Posterior cingulate gyrus (tissue), 11 donors: ENCODE measurements at places on chromosomes 1 and 21.
A peak's percentile ranks its signal among the peaks of the same experiment; 100 is the strongest.

GRCh38 chr1:199463521-199464127, 563.9 kb upstream of the NR5A2 start:
- DNase-seq = no peak

DNA sequence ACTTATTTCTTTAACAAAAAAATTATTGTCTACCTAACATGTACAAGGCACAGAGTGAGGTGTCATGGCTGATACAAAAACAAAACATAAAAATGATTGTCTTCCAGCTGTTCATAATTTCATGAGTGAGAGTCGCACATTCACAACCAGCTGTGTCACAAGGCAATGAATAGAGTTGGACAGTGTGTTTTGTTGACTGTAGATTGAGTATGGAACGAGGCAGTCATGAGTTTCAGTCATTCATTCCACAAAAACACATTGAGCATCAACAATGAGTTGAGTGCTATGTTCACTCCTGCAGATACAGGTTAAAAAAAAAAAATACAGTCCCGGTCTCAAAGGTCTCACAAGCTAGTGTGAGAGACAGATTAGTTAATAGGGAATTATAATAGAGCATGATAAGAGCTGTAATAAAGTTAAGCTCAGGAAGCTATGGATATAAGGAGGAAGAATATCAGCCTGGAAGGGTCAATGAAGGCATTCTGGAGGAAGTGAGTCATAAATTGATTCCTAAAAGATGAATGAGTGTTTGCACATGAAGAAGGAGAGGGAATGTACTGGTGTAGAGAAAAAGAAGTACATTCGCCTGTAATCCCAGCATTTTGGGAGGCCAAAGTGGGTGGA, 47.8 kb upstream of the ARHGAP29 start:
- DNase-seq = no peak

- peak; percentile 75 for DNase-seq
Measured at GRCh38 chr1:39410915-39411436, 80.5 kb upstream of the BMP8A start.

DNA sequence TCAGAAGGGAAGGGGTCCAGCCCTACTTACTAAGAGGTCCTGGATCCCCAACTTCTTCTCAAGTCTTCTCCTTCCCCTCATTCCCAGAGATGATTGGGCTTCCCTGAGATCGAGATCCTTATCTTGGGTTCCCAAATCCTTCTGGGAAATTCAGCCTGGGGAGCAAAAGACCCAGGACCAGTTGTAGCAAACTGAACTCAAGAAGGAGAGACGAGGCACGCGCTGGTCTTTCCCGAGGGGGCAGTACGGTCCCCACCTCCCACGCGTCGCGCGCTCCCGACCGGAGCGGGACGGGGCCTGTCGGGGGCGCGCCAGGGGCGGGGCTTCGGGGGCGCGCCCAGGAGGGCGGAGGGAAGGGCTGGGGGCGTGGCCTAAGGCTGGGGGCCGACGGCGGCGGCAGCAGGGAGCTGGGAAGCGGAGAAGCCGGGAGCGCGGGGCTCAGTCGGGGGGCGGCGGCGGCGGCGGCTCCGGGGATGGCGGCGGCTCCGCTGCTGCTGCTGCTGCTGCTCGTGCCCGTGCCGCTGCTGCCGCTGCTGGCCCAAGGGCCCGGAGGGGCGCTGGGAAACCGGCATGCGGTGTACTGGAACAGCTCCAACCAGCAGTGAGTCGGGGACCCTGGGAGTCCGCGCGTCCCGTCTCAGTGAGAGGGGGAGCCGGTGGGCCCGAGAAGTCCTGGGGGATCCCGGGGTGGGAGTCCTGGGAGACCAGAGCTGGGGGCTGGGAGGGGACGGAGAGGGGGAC, at the start of gene EFNA3:
Gene EFNA3 (plus strand): TSS at position 369 of the 741 bp plus-strand sequence. CDS start 105 bp downstream, at position 474.
- DNase-seq = peak; percentile 82

DNA sequence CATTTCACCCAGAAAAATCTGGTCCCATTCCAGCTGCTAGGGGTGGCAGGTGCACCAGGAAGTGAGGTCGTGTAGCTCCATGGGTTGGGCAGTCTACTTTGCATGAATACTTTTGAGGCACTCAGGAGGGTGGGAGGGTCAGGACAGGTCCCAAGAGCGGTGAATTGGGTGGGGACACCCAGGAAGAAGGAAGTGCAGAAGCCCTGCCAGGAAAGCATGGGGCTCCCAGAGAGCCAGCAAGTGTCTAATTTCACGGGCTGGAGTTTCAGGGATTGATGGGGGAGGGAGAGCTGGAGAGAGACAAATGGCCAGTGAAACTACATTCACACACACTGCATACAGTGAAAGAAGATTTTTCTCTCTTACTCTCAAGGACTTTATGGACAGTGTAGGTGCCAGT, 137.8 kb downstream of the GALNT2 start:
- DNase-seq = no peak

DNA sequence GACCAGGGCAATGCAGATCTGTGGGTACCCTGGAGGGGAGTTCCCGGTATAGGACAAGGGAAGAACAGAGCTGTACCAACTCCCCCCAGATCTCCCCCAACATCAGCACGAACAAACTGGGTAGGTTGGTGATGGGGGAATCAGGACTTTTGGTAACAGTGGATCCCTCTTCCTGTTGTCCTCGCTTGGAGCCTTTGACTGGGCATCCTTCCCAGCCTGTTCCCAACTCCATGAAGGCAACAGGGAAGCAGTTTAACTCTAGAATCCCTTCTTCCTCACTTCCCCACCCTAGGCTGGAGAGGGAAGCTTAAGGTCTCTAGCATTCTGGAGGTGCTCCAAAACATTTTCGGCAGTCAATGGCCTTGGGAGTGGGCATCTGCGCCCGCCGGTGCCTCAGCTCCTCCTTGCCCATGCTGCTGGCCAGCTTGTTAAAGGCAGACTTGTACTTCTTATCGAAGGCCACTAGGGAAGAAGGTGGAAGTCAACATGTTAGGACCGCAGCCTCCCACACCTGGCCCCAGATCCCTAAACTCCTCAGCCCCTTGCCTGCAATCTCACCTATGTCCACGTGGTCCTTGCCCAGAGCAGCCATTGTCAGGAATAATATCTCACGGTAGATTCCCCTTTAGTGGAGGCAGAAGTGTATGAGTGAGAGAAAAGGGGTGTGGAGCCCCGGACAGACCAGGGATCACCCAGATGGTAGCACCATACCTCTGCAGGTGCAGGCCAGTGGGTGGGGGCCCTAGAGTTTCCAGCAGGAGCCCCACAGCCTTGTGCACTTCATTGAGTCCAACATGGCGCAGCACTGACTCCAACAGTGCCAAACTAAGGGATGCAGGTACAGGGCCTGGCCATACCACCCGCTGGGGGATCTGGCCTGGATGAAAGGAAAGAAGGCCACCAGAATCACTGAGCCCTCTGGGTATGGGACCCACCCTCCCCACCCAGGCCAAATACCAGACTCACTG, 7.5 kb upstream of the GATAD2B start:
- no peak for DNase-seq

GRCh38 chr1:44326024-44326701, 28.9 kb downstream of the ERI3 start:
- no peak for DNase-seq

DNA sequence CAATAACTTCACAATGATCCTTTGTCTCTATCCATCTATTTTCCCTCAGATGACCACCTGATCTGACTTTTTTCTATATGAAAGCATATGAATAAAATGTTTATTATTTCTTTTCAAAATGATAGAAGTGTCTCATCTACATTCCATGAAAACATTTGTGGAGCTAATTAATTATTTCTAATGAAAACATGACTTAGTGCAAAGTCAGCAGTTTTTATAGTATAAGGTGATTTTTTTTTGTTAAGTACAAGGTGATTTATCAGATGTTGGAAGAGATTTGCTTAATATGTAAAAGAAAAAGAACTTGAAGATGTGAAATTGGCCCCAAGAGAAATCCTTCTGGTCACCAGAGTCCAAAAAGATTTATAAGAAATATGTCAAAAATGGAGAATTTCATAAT, 43.5 kb downstream of the PDPN start:
- no peak for DNase-seq

- no peak for DNase-seq
Measured at GRCh38 chr1:112714313-112715263, 544 bp downstream of the PPM1J start.

DNA sequence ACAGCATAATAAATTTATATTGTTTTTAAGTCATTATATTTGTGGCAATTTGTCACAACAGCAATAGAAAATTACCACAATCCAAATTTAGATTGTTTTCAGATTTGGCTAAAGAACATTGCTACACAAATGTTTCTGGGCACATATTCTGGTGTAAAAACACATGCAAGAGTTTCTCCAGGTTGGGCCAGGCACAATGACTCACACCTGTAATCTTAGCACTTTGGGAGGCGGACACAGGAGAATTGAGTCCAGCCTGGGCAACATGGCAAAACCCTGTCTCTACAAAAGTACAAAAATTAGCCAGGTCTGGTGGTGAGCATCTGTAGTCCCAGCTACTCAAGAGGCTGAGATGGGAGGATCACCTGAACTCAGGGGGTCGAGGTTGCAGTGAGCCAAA, 8.4 kb downstream of the ERO1B start:
- no peak for DNase-seq

DNA sequence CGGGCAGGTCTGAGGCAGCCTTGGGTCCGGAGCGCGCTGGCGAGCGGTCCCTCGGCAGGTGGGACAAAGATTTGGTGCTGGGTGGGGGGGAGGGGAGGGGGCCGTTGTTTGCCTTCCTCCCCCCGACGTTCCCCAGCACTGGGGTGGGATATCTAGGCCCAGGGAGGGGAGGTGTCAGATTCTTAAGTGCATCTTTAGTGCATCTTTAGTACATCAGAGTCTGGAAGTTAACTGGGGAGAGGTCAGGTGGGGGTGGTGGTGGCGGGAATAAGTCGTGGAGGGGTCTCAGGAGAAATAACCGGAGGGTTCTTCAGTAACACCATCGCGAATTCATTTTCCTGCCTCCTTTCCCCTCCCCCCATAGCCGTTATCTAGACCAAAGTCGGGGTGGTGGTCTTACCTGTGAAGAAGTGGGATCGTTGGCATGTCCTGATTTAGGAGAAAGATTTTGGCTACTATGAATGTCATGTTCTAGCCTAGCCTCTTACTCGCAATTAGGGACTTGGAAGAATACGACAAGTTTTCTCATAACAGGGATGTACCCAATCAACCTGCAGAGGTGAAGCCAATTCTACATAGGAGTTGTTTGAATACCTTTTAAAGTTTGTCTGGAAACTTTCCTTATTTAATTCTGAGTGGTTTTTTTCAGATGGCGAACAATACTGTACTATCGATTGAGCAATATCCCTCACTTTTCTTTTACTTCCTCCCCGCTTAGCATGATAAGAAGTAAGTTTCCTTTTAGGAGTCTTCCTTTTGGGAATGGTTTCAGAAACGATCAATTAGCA, 886 bp downstream of the ZMYM4 start:
- no peak for DNase-seq

DNA sequence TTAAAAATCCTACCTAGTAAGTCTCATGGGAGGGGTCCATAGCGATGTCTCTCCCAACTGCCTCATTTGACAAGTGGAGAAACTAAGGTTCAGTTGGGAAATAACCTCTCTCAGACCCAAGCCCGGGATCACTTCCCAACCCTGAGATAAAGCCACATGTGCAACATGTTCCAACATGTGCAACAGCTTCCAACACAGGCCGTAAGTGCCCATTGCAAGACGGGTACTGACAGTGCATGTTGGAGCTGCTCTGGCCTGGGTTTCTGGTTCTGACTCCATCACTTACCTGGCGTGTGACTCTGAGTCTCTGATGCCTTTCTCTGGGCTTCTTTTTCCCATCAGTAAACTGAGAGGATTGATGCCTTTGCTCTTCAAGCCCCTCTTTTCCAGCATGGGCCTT, 38.0 kb upstream of the FOXO6 start:
- no peak for DNase-seq

DNA sequence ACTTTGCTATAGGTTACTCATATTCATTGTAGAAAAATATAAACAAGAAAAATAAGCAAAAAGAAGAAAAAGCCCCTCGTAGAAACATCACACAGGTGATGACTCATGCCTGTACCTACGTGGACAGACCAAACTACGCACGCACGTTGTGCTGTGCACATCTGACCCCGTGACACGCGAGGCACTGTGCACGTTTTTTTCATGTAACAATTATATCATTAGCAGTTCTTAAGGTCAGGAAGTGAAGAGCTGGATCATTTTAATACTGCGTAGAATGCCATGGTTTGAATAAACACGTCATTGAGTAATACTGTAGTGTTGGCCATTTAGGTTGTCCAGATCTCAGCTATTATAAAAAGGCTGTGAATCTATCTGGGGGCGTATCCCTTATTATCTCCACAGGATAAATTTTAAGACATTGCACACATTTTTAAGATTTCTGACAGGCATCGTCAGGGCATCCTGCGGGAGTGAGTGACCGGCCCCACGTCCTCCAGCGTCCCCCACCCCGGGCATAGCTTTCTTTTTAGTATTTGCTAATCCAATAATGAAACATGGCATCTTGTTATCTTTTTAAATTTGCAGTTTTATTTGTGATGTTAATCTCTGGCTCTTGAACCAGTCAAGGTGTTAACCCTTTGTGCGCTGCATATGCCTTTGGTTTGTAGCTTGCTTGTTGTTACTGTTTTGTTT, 23.4 kb upstream of the ADARB1 start:
- DNase-seq = no peak

DNA sequence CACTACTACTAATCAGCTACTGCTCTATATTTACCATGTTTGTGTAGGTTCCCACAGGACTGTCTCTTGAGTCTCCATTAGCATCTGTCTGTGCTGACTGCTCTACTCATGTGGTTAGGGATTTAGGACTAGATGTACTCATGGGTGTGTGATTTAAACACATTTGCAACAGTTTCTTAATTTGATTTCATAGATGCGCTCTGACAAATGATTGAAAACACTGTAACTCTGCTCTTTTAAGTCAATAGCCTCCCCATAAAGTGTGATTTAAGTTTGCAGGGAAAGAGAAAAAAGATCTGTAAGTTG, 809.3 kb downstream of the NCAM2 start:
- no peak for DNase-seq

DNA sequence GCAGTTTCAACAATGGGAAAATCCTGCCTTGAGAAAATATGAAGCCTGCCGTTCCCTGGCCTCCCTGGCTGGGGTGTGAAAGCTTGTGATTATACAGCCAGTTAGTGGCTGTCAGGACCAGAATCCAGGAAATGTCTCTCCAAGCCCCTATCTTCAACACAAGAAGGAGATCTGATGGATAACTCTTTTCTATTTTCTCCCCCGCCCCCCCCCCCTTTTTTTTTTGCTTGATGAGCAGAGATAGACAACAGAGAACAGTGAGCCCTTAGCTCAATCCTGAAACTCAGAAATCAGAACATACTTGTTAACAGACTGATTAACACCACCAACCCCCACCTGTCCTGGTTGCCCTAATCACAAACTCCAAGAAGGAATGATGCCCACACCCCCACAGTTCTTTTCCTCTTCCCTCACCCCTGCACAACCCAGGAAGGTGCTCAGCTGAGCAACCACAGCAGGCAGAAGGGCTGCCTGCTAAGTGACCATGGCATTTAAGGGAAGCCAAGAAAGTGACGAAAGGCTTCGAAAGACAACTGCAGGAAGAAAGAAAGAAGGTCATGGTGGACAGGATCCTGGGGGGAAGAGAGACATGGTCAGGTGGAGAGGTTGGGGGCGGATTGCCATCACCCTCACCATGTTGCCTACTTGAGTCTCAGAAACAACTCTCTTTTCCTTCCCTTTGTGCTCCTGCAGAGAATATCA, 12.3 kb upstream of the DENND2D start:
- DNase-seq = no peak
